Nasal cavity respiratory epithelium epithelial cell of viscerocranial mucosa (primary cell): ENCODE measurements at places on chromosomes 1 and 21. TPM values are rescaled to one million over a fixed set of nuclear protein-coding genes. Genes with fewer than 3 reads are reported as not detected.

The CAPN9 gene
- 0.07 TPM in 1 of 2 replicates, not detected in the other for total RNA-seq

The FASLG gene
- not detected in 2 replicates for total RNA-seq

The CTNNBIP1 gene
- 82.7 and 88.7 TPM in 2 replicates for total RNA-seq

The CD101 gene
- total RNA-seq: 0.34 and 1.8 TPM in 2 replicates

The SPATA6 gene
- total RNA-seq: 1.4 and 3.3 TPM in 2 replicates

The VSIG8 gene
- total RNA-seq: 0.34 TPM in 1 of 2 replicates, not detected in the other

The TDRD10 gene
- not detected in 2 replicates for total RNA-seq

The ADCY10 gene
- total RNA-seq: under 0.01 TPM in 1 of 2 replicates, not detected in the other

The CAPN2 gene
- 390 and 600 TPM in 2 replicates for total RNA-seq

The FRRS1 gene
- total RNA-seq: 23.9 and 36.6 TPM in 2 replicates

The NCF2 gene
- 63.9 and 66.6 TPM in 2 replicates for total RNA-seq

The COG2 gene
- total RNA-seq: 21.5 and 34.5 TPM in 2 replicates

The NRDC gene
- 101 and 118 TPM in 2 replicates for total RNA-seq

The BPNT1 gene
- total RNA-seq: 11.6 and 21.6 TPM in 2 replicates

The APOBEC4 gene
- not detected in 2 replicates for total RNA-seq

The RBBP5 gene
- 27.5 and 28.0 TPM in 2 replicates for total RNA-seq

The FCGR1A gene
- not detected in 2 replicates for total RNA-seq

The CYP4Z1 gene
- total RNA-seq: 0.07 TPM in 1 of 2 replicates, not detected in the other

The LYSMD1 gene
- 5.8 and 6.5 TPM in 2 replicates for total RNA-seq

The TSACC gene
- total RNA-seq: 0.34 and 0.36 TPM in 2 replicates

The DENND2D gene
- 24.6 and 25.6 TPM in 2 replicates for total RNA-seq

The SPATA17 gene
- 0.34 and 1.9 TPM in 2 replicates for total RNA-seq
